ENCODE measurements at places on chromosomes 2 and 18. TPM values are rescaled to one million over a fixed set of nuclear protein-coding genes. Genes with fewer than 3 reads are reported as not detected.

DNA sequence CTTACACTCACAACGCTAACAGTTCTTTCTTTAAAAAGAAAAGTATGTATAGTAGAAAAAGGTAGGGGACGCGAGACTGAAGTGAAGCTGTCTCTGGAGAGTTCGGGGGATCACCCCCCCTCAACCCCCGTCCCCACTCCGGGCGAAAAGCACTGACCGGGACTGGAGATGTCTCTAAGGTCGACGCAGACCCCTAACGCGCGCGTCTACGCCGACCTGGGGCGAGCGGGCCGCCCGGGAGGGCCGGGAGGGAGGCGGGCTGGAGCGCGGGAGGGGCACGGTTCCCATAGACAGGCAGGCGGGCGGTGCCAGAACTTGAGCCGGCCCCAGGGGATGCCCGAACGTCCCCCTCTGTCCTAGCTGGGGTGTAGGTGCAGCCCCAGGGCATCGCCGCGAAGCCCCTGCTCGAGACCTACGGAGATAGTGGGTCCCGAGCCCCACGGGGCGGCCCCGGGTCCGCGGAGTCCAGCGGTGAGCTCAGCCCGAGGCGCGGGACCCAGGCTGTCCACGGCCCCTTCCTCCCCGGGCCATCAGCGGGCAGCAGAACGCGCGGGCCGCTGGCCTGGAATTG is 82.2 kb downstream of the CHRNA1 start:
- peak; percentile 46 for DNase-seq

TXNL4A gene
- 163 TPM for total RNA-seq

NEU4 gene
- total RNA-seq, result 0.42 TPM

CHRNG gene
- total RNA-seq, result not detected

All from H9 (cell line).